ENCODE measurements at places on chromosomes 16 and 17.

GRCh38 chr16:9297437-9298113 is 206.1 kb downstream of the HAPSTR1 start:
- DNase-seq = peak; percentile 53

DNA sequence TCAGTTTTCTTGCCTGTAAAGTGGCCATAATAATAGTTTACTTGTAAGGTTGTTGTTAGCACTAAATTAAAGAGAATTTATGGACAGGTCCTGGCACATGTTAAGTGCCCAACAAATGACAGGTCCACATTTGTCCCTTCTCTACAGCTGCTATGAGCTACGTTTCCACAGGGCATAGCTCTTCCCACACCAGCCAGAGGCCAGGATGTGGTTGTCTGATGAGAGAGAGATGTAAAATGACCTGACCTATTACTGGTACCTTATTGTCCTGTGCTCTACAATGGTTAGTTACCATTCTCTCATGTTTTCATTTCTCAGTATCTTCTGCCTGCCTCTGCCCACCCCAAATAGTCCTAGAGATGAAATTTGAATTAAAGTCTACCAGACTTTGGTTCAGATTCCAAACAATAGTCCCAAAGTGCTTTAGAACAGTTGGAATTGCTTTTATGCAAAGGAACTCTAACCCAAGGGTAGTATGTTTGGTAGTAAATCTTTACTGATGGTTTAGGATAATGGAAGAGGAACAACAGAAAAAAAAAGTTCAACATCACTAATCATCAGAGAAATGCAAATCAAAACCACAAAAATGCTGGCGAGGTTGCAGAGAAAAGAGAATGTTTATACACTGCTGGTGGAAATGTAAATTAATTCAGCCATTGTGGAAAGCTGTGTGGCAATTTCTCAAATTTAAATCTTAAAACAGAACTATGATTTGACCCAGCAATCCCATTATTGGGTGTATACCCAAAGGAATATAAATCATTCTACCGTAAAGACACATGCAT is 57.1 kb upstream of the ANKFN1 start:
- no peak for DNase-seq

DNA sequence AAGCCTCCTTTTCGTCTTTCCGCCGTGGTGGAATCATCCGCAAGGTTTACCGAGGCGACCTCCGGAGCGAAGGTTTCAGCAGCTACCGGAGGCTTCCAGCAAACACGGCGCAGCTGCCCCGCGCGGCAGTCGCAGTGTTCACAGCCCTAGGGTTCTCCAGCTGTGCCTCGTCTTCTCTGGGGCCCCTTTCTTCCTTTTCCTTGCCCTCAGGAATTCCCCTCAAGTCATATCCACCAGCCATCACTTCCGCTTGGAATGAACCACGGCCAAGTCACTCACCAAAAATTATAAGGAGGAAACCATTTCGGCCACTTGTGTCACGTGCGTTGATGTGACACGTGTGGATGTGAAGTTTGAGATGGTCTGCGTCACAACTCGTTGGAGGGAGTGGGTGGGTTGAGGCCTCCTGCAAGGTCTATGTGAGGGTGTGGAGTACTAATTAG is 636 bp upstream of the ERN1 start:
- no peak for DNase-seq

DNA sequence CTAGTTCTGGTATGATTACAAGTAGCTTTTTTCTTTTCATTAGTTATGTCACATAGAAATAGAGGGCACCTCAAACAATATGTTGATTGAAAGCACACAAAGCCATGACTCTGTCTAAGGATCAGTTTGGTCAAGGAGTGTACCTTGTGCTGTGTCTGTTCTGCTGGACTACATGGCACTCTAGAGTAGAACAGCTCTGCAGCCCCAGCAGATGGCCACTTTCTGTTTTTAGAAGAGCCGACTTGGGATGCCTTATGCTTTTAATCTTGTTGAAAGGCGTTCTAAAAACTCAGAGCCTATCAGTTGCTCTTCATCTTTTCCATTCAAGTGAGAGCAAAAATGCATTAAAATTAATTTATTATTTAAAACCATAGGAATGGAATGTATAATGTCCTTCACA is 49.3 kb upstream of the CA10 start:
- no peak for DNase-seq

GRCh38 chr17:8904686-8905085 is 37.2 kb upstream of the PIK3R6 start:
- no peak for DNase-seq

GRCh38 chr16:56029026-56029425 is 153.9 kb upstream of the CES5A start:
- DNase-seq = no peak

- DNase-seq = no peak
These were observed 72.8 kb upstream of the C16orf82 start for GRCh38 chr16:26993963-26994362.

GRCh38 chr17:42058063-42058462 is 7.7 kb upstream of the C17orf113 start:
- DNase-seq = no peak

DNA sequence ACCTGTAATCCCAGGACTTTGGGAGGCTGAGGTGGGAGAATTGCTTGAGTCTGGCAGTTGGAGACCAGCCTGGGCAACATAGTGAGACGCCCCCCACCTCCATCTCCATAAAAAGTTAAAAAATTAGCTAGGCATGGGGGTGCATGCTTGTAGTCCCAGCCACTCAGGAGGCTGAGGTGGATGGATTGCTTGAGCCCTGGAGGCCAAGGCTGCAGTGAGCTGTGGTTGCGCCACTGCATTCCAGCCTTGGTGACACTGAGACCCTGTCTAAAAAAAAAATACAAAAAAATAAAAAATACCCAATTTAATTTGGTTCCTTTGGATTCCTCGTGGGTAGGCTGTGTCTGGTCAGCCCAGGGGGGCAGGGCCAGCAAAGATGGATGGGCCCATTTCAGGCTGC is 26.1 kb upstream of the TAC4 start:
- DNase-seq = no peak

GRCh38 chr16:88537859-88538258 is 32.3 kb upstream of the ZC3H18 start:
- DNase-seq = no peak

- DNase-seq = no peak
These were observed 744 bp downstream of the SALL1 start for GRCh38 chr16:51150165-51150887.

- no peak for DNase-seq
These were observed 124.6 kb upstream of the HAS3 start for GRCh38 chr16:68980695-68981315.

GRCh38 chr16:5502467-5502869 is 404.9 kb upstream of the EEF2KMT start:
- peak; percentile 7 for DNase-seq

- DNase-seq = no peak
These were observed 107.8 kb downstream of the MSI2 start for GRCh38 chr17:57363998-57364643.

GRCh38 chr17:67322042-67322787 is 44.2 kb downstream of the PSMD12 start:
- no peak for DNase-seq

- DNase-seq = no peak
These were observed 320.8 kb downstream of the CBLN1 start for GRCh38 chr16:48960830-48961229.

- no peak for DNase-seq
These were observed 69.8 kb downstream of the CLEC16A start for GRCh38 chr16:11014136-11014535.

DNA sequence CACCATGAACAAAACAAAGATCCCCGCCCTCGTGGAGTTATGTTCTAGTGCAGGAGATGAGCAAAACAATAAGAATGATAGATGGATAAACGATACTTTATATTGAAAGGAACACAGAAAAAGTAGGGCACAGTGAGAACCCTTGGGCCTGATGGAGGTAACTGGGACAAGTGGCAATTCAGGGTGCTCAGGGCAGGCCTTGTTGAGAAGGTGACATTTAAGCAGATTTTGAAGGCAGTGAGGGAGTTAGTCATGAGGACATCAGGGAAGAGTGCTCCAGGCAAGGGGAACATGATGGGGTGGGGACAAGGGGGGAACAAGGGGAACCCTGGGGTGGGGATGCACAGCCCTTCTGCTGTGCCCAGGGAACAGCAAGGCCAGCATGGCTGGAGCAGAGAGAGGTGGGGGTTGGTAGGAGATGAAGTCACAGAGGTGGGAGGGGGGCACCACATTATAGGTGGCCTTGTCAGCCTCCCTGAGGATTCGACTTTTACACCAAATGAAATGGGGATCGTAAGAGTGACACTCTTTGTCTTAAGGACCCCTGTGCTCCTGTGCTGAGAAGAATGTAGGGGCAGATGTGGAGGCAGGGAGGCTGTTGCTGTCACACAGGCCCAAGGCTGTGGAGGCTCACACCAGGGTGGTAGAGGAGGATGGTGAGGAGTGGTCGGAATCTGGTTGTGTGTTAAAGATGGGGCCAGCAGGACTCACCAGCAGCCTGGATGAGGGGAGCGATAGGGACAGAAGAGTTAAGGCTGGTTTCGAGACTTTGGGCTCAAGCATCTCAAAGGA is 9.2 kb upstream of the PRM1 start:
- DNase-seq = no peak

DNA sequence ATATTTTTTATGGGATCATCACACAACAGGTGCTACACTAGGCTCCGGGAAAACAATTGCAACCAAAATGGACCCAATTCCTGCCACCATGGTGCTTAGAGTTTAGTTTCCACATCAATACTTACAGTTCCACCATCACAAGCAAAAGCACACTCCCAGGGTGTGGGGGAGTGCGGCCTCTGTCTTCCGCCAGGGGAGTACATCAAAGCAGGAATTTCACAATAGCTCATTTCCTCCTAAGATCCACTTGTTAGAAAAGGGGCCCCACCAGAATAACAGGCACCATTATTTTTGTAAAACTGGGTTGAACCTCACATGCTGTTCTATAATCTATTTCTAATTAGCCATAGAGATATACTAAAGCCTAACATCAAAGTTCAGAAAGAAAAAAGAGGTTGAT is 44.3 kb upstream of the PSMD7 start:
- no peak for DNase-seq

GRCh38 chr17:40361925-40362695 is 2.4 kb downstream of the GJD3 start:
- DNase-seq = no peak

DNA sequence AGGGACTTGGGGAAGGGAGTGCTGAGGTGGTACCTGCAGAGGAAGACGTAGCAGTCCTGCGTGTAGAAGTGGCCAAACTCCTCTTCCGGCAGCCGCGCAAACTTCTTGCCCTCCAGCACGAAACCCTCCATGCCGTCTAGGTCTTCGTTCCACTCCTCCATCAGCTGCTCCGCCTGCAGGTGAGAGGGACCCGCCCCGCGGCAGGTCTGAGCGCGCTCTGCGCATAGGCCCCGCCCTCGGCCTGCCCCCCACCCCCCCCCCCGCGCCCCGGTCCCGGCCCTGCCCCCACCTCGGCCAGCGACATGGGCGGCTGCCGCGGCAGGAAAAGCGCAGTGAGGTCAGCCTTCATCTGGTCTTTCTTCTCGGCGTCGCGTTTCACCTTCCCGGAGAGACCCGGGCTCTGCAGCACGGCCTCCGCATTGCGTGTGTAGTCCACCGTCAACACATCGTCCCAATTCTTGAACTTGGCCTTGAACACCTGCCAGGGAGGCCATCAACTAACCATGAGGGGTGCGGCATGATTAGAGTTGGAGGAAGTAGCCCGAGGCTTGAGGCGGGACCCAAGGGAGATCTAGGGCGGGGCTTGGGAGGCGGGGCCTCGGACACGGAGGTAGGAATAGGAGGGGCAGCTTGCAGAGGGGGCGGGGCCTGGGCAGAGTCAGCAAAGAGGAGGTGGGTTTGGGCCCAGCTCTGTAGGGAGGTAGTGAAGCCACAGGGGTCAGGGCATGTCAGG is 11.5 kb downstream of the FLII start:
- DNase-seq = no peak

DNA sequence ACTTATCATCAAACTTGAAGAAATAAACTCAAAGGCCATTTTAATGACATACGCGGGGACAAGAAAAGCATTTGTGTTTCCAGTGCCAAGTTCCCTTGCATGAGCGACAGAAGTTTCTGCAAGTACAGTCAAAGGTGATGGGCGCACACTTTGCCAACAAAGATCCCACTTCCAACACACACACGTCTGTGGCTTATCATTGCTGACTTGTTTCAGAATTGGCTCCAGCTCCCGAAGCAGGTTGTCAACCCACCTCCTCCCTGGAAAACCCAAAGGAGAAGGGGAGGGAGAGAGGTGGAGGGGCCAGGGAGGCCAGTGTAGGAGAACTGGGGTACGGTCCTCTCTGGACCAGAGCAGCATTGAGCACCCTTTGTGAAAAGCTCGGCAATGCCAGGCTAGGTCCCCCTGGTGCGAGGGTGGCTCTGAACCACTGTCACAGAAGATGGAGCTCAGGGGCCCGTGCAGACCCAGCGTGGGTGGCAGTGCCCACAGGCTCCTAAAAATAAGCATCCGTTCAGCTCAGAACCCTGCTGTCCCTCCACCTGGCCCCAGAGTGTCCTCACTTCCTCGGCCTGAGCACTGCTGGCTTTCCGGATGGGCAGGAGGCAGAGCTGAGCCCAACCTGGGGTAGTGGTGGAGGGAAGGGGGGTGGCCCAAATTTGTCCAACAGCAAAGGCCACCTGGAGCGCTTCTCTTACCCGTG is 33.2 kb downstream of the RBFOX3 start:
- DNase-seq = no peak

GRCh38 chr16:73775841-73776388 is 520.7 kb upstream of the PSMD7 start:
- no peak for DNase-seq

GRCh38 chr16:59188029-59188428 is 453.9 kb upstream of the GOT2 start:
- DNase-seq = no peak

DNA sequence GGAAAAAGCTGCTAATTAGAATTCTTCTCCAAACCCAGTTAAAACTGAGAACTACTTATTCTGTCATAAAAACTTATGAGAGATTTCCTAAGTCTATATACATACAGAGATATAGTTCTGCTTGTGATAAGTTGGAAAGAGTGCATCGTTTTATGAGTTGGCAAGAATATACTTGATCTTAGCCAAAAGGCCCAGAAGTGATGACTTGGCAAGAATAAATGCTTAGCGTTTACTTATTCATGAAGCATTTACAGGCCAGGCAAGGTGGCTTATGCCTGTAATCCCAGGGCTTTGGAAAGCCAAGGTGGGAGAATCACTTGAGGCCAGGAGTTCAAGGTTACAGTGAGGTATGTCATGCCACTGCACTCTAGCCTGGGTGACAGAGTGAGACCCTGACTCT is 81.7 kb downstream of the CYB561 start:
- DNase-seq = no peak

All from LoVo (cell line).